Osteoblast (primary cell): ENCODE measurements at places on chromosomes 2 and 18. TPM values are rescaled to one million over a fixed set of nuclear protein-coding genes. Genes with fewer than 3 reads are reported as not detected.

GRCh38 chr2:159155320-159155719, 131.2 kb downstream of the WDSUB1 start:
- H3K36me3 ChIP-seq = peaks cover 18% of the 10 kb centered on the region
- no peak overlapping the region for H3K4me3 ChIP-seq
- peak; percentile 34 for DNase-seq
- H3K4me1 ChIP-seq = no peaks in the 10 kb centered on the region
- H3K27ac ChIP-seq = no peak overlapping the region

RBM44 gene
- 0.59 and 0.72 TPM in 2 replicates for total RNA-seq

KCNE4 gene
- total RNA-seq = 37.6 and 40.4 TPM in 2 replicates

- no peak for DNase-seq
- H3K36me3 ChIP-seq = no peaks in the 10 kb centered on the region
- H3K27me3 ChIP-seq = no peaks in the 10 kb centered on the region
- no peak overlapping the region for H3K4me3 ChIP-seq
- H3K4me1 ChIP-seq = peaks cover 9% of the 10 kb centered on the region
Measured at GRCh38 chr2:200661477-200661876, 75.7 kb downstream of the AOX1 start.

- no peaks in the 10 kb centered on the region for H3K4me1 ChIP-seq
- H3K4me3 ChIP-seq = peak overlapping the region; percentile 19
- no peak overlapping the region for H3K27ac ChIP-seq
- H3K27me3 ChIP-seq = no peaks in the 10 kb centered on the region
- H3K36me3 ChIP-seq = no peaks in the 10 kb centered on the region
- peak; percentile 81 for DNase-seq
Measured at GRCh38 chr2:221529943-221530652, 42.0 kb downstream of the EPHA4 start.

GRCh38 chr18:80172056-80172455, 63.0 kb downstream of the ADNP2 start:
- DNase-seq = no peak
- peaks cover 6% of the 10 kb centered on the region for H3K4me1 ChIP-seq
- H3K27me3 ChIP-seq = peaks cover 18% of the 10 kb centered on the region
- no peak overlapping the region for H3K27ac ChIP-seq

SCYGR8 gene
- total RNA-seq = not detected in 2 replicates

VIL1 gene
- under 0.01 TPM in 1 of 2 replicates, not detected in the other for total RNA-seq

DNA sequence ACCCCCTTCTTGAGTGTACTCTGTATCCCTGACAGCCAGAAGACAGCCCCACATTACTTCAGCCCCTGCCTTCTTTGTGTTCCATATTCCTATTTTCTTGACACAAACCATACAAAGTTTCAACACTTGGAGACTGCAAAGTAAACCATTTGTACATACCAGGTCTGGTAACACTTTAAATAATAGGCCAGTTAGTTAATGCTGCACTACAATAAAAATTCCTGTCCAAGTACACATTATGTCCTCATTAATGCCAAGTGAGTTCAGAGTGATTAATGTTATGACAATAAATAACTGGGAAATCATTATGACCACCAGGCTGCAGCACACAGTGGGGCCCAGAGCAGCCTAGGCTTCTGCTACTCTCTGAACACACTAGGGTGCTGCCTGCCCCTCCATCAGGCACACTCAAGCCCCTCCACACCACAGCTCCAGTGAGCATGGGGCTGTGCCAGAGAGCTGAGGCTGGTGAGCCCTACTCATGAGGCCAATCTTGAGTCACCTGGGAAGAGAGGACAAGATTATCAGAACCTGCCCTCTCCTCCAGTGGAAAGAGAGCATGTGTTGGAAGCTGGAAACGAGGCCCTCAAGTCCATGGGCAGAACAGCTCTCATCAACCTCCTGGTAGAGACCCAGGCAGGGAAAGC, 138.7 kb downstream of the TTC32 start:
- no peaks in the 10 kb centered on the region for H3K36me3 ChIP-seq
- no peak overlapping the region for H3K27ac ChIP-seq
- H3K4me3 ChIP-seq = no peak overlapping the region
- H3K4me1 ChIP-seq = peaks cover 2% of the 10 kb centered on the region
- no peak for DNase-seq
- H3K27me3 ChIP-seq = no peaks in the 10 kb centered on the region

USP37 gene
- total RNA-seq = 12.4 and 15.2 TPM in 2 replicates

- H3K36me3 ChIP-seq = no peaks in the 10 kb centered on the region
- peaks cover 9% of the 10 kb centered on the region for H3K4me1 ChIP-seq
- no peak overlapping the region for H3K27ac ChIP-seq
- no peak for DNase-seq
- H3K4me3 ChIP-seq = no peak overlapping the region
Measured at GRCh38 chr2:202269585-202269984, 4.0 kb downstream of the NOP58 start.

DNA sequence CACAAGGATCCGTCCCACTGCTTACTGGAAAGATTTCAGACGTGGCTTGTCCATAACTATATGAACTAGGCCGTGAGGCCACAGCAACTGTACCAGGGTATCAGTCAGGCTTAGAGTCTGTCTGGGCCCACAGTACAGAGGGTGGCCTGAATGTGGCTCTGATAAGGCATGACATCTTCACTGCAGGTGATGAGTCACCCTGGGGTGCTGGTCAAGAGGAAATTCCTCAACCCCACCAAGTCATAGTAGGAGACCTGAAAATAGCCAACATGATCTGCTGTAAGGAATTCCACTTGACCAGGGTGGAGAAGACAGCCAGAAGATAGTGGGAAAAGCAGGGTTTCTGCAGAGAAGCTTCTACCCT, 107.7 kb downstream of the INHBB start:
- no peaks in the 10 kb centered on the region for H3K27me3 ChIP-seq
- H3K27ac ChIP-seq = peak overlapping the region; percentile 70
- H3K4me3 ChIP-seq = no peak overlapping the region
- H3K4me1 ChIP-seq = peaks cover 25% of the 10 kb centered on the region

SLC14A1 gene
- total RNA-seq = 128 and 136 TPM in 2 replicates

DNA sequence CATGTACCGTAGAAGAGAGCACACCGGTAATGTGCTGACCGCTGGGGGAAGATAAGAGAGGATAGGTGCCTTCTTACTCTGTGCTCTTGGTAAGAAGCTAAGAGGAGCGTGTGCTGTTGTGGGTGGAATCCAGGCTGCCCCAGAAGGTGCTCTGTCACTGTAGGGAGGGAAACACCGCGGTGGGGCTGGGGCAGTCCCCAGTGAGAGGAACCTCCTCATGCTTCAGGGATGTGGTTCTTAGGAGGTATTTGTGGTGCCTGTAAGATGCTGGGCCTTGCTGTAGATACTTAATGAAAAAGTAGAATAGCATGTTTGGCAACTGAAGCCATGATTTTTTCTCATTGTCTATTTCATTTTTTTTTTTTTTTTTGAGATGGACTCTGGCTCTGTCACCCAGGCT, 1.1 kb downstream of the COLEC11 start:
- DNase-seq = no peak
- H3K36me3 ChIP-seq = no peaks in the 10 kb centered on the region
- H3K4me1 ChIP-seq = no peaks in the 10 kb centered on the region
- no peaks in the 10 kb centered on the region for H3K27me3 ChIP-seq
- no peak overlapping the region for H3K4me3 ChIP-seq

STARD6 gene
- not detected in 2 replicates for total RNA-seq

DNA sequence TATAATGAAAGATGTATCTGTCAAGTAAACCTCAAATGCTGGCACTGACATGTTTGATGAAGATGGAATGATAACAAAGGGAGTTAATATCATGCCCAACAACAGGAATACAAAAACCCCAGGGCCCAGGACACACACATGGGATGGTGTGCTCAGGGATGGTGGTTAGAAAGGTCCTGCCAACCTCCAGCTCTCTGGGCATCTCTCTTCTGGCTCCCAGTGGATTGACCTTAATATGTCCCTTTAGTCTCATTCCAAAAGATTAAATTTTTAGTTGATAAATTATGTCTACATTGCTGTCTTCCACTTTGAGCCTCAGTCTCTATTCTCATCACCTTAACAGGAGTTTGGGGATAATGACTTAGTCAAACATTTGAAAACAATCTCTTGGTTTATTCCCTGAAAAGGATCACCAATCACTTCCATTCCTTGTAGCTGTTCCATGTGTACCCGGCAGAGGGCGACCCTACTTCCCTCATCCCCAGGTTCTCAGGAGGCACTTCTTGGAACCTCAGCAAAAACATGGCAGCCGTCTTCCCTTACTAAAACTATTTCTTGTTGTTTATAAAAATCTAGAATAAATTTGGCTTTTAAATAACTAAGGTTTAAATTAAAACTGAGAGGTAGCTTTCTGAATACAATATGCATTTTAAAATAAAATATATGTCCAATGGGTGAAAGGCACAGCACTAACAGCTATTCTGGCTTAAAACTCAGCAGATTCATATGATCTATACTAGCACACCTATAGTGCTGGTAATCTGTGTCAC, 29.6 kb downstream of the MCEE start:
- H3K4me1 ChIP-seq = peaks cover 11% of the 10 kb centered on the region
- H3K36me3 ChIP-seq = no peaks in the 10 kb centered on the region
- H3K4me3 ChIP-seq = no peak overlapping the region
- peak overlapping the region; percentile 38 for H3K27ac ChIP-seq
- no peaks in the 10 kb centered on the region for H3K27me3 ChIP-seq

GRCh38 chr2:159144776-159145614, 141.5 kb downstream of the WDSUB1 start:
- H3K4me1 ChIP-seq = peaks cover 11% of the 10 kb centered on the region
- no peak for DNase-seq
- H3K4me3 ChIP-seq = no peak overlapping the region
- peaks cover 6% of the 10 kb centered on the region for H3K36me3 ChIP-seq

- H3K27ac ChIP-seq = no peak overlapping the region
- no peak for DNase-seq
- no peak overlapping the region for H3K4me3 ChIP-seq
- H3K4me1 ChIP-seq = no peaks in the 10 kb centered on the region
- no peaks in the 10 kb centered on the region for H3K27me3 ChIP-seq
- H3K36me3 ChIP-seq = no peaks in the 10 kb centered on the region
Measured at GRCh38 chr2:239534581-239535412, 134.0 kb upstream of the HDAC4 start.

GPR45 gene
- total RNA-seq = not detected in 2 replicates

DSC1 gene
- not detected in 2 replicates for total RNA-seq

ASTL gene
- not detected in 2 replicates for total RNA-seq

LYG2 gene
- not detected in 2 replicates for total RNA-seq

DNA sequence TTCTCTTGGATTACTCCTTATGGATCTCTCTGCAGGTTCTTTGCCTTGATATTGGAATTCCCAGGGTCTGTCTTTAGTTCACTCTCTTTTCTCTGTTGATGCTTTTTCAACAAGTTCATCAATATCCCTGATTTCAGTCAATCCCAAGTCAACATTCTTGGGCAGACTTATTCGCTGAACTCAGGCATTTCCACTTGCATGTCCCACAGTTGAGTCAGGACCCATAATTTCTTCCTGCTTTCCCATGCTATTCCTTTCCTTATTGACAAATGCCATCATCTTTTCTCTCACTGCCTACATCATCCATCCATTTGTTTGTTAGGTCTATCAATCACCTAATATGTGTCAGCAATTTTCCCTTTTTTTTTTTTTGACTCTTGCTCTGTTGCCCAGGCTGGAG, 11.6 kb downstream of the GPD2 start:
- no peaks in the 10 kb centered on the region for H3K36me3 ChIP-seq
- H3K4me1 ChIP-seq = peaks cover 15% of the 10 kb centered on the region
- H3K27me3 ChIP-seq = no peaks in the 10 kb centered on the region
- no peak overlapping the region for H3K4me3 ChIP-seq

DNA sequence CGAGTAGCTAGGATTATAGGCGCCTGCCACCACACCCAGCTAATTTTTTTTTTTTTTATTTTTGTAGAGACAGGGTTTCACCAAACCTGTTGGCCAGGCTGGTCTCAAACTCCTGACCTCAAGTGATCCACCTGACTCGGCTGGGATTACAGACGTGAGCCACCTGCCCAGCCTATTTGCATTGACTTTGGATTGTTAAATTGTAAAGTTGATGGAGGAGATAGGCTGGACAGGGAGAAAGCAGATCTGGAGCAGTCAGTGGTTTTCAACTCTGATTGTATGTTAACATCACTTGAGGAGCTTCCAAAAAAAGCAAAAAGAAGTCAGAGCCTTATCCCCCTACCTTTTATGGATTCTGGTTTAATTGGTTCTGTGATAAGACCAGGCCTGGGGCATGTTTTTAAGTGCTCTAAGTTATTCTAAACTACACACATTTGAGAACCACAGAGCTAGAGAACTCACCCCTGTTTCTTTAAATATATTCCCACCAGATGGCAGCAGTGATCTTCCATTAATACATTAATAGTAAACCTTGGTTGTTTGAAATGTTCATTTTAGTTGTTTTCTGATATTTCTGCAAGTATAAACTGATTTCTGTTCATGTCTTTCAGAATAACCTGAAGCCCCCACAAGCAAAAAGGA, 7.5 kb downstream of the C2orf49 start:
- H3K4me1 ChIP-seq = no peaks in the 10 kb centered on the region
- no peak overlapping the region for H3K4me3 ChIP-seq
- no peak overlapping the region for H3K27ac ChIP-seq

DNA sequence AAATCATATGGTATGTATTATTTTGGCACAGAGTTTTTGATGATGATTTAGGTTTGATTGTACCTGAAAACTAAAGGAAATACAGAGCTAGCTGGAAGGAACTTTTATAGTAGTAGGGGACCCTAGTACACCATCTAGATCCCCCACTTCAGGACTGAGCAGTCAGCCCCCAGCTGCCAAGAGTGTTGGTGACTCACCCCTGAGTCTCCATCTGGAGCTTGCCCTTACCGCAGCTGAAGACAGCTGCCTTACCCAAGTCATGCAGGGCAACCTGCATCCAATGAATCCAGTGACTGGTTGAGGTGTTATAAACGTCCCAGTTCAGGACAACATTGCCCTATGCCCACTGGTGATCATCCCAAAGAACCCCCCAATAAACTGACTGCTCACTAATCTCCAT, 15.3 kb downstream of the PMS1 start:
- peaks cover 14% of the 10 kb centered on the region for H3K4me1 ChIP-seq
- no peak overlapping the region for H3K4me3 ChIP-seq
- no peaks in the 10 kb centered on the region for H3K27me3 ChIP-seq
- no peak for DNase-seq
- peaks cover 26% of the 10 kb centered on the region for H3K36me3 ChIP-seq
